GM19239 (cell line): ENCODE measurements at places on chromosomes 2 and 18.

GRCh38 chr2:232075080-232075479 is 113.6 kb downstream of the DIS3L2 start:
- DNase-seq: no peak

DNA sequence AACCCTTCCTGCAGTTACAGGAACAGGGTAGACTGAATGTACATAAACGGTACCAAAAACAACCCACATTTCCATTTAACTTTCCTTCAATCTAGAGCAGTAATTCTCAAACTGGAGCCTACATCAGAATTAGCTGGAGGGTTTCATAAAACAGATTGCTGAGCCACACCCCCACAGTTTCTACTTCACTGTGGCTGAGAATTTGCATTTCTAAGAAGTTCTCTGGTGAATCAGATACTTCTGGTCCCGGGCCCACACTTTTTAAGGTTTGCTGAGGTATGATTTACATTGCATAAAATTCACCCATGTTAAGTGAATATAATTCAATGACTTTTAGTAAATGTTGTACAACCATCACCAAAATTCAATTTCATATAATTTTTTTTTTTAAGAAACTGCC is 113.7 kb downstream of the SRBD1 start:
- DNase-seq: no peak

DNA sequence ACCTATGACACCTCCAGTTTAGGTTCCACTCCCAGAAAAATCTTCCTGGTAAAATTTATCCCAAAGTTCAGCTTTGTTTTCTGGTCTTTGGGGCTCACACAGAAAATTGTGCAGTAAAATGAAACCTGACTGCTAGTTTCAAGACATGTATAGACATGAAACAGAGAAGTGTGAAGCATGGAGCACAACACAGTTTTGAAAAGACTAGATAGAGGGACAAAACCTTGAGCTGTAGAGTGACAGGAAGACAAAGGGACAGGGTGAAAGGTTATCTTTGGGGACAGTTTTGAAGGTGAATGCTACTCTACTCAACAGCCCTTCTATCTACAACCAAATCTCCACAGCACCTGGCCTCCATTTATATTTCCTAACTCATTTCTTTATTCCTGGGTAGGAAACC is 352.6 kb downstream of the RBM43 start:
- no peak for DNase-seq

GRCh38 chr2:136497709-136498108 is 267.6 kb upstream of the THSD7B start:
- DNase-seq: no peak

DNA sequence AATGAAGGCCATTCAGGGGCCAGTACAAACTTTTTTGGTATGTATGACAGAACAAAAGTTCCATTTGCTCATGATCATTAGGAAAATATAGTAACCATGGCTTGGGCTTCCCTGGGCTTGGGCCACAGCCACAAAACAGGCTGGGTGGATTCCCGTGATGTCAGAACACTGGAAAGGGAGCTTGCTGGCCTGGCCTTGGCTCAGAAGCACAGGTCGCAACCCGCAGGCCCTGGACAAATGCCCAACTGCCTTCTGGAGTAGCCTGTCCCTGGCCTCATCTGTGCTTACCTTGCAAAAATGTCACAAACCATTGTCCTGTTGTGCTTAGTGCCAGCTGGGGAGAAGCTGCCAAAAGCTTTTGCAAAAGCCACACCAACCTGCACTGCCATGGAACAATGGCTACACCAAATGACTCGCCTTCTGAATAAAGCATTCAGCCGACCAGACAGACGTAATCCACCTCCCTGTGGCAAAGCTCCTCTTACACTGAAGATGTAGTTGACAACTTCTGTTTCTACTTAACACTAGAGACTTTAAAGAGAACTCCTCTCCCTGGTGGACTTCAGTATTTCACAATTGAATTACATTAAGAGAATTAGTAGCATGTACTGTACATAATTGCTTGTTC is 125.5 kb downstream of the ANKRD44 start:
- no peak for DNase-seq

- DNase-seq: peak; percentile 41
Observed at GRCh38 chr2:101253013-101253702, 472 bp downstream of the CNOT11 start.

- DNase-seq: no peak
Observed at GRCh38 chr18:27022477-27022876, 157.0 kb upstream of the AQP4 start.

DNA sequence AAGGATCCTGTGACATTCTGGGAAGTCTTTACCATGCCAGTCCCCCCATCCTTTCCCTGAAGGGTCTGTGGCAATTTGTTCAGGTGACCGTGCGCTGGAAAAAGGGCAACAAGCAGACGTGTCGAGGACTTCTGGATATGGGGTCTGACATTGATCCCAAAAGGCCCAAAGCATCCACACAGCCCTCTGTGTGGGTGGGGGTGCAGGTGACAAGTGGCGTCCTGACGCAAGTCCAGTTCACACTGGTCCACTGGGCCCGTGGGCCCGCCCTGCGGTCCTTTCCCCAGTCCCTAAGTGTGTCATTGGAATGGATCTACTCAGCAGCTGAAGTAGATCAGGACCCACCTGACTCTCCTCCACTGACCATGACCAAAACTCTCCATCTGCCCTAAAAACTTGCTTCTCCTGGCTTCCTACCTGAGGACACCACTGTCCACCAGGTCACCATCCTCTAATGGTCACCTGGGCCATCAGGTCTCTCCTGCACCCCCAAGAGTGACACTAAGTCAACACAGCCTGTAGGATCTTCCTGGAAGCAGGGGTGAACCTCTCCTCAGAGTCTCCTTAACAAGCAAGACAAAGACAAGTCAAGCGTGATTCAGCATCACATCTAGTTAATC is 85.6 kb upstream of the SLC66A3 start:
- DNase-seq: no peak

DNA sequence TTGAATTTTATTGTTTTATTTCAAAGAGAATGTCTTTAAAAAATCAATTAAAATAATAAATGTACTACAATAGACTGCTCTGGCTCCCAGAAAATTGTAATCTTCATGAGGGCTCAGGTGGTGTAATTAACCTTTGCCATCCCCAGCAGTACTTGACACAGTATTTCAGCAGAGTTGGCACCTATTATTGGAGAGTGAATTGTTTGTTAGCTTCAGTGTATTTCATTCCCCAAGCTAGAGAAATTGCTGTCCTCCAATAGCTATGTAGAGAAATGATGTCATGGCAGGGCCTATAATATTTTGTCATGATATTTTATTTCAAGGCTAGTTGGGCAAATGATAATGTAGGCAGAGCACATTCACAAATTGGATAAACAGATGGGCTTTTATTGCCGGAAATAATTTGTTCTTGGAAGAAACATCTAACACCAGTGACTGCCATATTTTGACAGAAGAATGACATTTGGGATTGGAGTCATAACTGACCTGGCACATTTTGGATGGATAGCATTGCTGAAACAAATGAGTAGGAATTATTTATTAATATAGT is 712.0 kb upstream of the NXPH2 start:
- DNase-seq: no peak

DNA sequence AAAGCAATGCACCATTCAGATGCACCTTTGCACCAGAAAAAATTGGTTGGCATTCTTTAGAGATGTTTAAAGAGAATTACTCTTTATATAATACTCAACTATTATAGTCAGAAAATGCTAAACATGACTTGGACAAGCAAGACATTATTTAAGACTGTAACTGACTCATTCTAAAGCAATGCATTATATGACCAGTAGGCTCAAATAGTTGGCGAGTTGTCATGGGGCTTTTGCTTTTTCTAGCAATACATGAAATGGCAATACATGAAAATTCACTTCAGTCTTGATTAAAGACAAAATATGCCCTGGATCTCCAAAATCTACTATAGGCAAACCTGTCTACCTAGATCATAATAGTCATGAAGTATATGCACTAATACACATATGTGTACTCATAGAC is 216.9 kb upstream of the VWC2L start:
- DNase-seq: no peak

- no peak for DNase-seq
Observed at GRCh38 chr2:69067866-69068265, 54.9 kb downstream of the ANTXR1 start.
